Activated CD4-positive, CD25-positive, alpha-beta regulatory T cell (primary cell): ENCODE measurements at places on chromosomes 4 and X.

- no peak for DNase-seq
These were observed 22.4 kb downstream of the TLR2 start for GRCh38 chr4:153706519-153706918.

DNA sequence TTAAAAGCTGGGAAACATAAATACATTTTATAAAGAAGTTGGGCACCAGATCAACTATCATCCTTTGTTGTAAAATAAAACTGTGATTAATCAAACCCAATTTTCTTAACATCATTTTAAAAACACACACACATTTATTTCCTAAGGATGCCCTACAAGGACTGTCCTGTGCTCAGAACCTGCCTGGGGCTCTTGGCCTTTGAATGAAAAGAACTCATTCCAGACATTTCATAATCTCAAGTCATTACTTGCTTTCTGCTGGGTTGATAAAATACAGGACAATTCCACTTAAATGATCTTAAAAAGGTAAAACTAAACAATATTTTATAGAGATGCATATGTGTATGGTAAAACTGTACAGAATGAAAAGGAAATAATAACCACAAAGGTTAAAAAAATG is 2.8 kb downstream of the SH3D19 start:
- no peak for DNase-seq

GRCh38 chr4:4394644-4395043 is 7.7 kb downstream of the NSG1 start:
- no peak for DNase-seq

- no peak for DNase-seq
These were observed 73.2 kb downstream of the SH3KBP1 start for GRCh38 chrX:19814240-19814639.

DNA sequence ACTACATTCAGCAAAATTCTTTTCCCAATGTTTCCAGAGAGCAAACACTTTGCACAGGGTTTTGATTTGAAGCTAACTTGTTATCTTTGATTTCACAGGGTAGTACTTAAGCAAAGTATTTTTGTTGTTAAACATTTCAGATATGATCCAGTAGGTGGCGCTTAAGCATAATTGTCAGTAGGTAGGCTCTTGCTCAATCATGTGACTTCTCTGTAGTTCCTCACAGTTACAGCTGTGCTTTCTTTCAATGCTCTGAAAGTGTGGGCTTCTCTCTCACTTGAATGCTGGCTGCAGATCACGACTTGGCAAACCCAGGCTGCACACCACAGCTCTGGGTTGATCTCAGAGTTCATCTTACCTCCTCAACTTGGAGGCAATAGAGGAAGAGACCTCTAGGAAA is 1016.5 kb downstream of the SH3BGRL start:
- DNase-seq, result no peak

DNA sequence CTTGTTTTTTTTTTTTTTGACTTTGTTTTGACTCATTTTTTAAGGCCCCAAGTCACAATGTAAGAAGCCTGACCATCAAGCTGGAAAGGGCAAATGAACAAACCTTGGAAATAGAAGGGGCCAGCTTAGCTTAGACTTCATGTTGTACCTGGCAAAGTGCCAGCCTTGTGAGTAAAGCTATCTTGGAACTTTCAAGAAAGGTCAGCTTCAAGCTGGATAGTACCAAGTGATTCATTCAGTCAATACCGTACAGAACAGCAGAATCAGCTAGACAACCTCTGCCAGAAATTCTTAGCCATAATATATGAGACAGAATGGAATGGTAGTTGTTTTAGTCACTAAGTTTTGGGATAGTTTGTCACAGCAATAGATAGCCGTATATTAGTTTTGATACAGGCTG is 1492.2 kb upstream of the TENM3 start:
- no peak for DNase-seq

DNA sequence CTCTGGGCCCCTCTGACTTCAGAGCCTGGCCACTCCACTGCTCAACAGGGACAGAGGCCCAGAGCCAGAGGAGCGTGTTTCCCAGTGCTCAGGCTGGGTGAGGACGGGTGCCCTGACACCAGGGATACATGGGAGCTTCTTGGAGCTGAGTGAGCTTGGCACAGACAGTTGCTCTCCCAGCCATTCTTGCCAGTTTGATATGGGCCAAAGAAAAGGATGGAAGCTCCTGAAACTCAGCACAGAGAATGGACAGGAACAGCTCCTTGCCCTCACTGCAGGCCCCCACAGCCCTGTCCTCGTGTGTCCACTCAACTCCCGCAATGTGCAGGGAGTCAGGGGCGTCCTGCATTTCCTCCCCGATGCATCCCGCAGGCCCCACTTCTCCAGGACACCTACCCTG is 38.8 kb downstream of the NSG1 start:
- DNase-seq, result no peak

DNA sequence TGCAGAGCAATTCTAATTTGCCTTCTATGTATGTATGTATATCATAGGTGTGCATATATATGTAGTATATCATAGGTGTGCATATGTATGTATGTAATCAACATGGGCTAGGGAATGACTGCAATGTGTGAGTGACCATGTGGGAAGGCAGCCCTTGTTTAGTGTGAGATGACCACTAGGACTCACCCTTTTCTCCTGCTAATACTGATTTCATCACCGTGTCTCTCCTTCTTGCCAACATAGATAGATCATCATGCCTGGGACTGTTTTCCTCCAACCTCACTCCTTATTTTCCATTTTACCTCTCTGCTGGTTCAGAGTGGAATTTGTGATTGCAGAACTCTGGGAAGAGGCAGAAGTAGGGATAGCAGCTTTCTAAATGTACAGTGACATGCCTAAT is 63.6 kb upstream of the SFRP2 start:
- DNase-seq, result no peak

- DNase-seq, result no peak
These were observed 343.7 kb upstream of the TRAM1L1 start for GRCh38 chr4:117429061-117429460.

DNA sequence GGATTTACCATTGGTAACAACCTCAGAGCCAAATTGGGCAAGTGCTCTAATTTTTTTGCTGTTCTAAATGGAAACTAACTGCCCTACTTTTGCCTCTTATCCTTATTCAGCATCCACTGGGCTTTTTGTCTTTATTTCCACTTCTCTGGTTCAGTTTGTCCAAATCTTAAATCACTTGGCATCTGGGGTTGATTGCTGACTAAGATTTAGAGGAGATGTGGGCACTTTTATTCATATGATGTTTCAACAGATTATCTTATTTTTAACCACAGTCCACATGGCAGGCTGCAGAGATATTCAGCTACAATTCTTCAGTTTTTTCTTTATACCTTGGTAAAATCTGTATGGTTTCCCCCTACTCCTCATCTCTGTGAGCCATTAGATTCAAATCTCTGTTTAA is 1161.4 kb upstream of the PCDH7 start:
- DNase-seq, result no peak

DNA sequence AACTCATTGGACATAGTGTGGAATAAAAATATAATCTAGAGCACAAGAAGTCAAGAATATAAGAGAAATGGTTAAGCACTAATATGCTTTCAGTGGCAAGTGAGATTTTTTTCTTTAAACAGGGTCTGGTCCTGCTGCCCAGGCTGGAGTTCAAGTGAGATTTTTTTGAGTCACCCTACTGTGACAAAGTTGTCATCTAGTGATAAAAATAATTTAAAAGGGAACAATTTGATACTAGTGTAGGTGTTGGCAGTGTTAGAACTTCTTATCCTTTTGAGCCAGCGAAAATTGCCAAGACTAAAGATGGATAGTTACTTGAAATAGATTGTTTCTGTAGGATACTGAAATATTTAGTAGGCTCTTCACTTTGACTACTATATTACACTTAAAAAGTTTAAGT is 67.9 kb upstream of the TECRL start:
- no peak for DNase-seq

- DNase-seq, result no peak
These were observed 7.2 kb upstream of the DDX60L start for GRCh38 chr4:168487282-168488035.

DNA sequence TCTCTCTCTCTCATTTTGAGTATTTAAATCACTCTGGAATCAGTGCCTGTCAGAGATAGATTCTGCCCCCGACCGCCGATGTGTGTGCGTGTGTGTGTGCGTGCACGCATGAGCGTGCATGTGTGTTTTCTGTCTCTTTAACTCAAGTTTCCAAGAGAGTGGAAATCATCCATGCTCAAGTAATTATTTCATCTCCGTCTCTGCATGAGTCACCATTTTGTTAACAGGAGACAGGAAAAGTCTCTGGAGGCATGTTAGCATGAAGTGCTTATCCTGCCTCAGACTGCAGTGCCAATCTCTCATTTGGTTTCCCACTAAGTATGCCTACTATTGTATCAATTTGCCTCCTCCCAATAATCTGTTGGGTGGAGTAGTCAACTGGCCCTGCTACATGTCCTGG is 182.9 kb upstream of the NHS start:
- no peak for DNase-seq

DNA sequence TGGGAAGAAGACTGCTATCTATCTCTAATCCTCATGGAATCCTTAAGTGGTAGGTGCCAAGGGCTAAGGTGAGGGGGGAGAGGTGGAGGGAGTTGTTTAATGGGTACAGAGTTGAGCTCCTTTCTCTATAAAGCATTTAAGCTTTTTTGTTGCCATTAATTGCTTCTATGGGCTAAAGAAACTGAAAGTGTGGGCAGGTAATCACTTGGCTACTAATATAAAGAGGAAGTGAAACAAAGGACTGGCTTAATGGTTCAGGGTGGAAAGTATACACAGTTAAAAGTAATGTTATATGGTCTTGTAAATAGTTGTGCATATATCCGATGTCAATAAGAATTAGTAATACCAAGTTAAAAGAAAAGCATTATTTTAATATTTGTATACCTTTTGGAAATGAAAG is 83.9 kb downstream of the POLA1 start:
- no peak for DNase-seq

DNA sequence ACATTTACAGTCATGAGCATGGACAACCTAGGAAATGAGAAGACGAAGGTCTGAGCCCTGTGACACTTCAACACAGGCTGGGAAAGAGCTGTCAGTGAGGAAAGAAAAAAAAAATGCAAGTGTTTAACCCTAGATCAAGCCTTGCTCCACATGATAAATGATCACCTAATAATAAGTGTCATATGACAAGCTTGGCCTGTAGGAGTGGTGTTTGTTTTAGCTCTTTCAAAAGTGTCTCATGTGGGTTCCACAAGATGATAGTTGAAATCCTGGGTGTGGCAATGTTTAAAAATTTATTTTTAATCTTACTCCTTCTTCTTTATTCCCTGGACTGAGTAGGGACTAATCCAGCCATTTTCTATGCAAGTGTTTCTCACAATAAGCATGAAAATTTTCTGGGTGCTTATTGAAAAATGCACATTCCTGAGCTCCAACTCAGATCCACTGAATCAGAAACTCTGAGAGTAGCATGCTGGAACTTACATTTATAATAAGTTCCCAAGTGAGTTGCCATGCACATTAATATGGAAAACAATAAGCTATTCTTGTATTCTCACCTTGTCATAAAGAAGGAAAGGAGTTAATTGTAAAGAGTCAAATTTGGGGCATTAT is 138.3 kb downstream of the AREG start:
- DNase-seq, result no peak

GRCh38 chrX:23742697-23743622 is at the start of gene ACOT9:
Gene ACOT9, minus strand, starts transcription at chrX:23743276. Its CDS starts 132 bp downstream, at chrX:23743144.
- DNase-seq, result peak; percentile 18

- DNase-seq, result no peak
These were observed 279.6 kb downstream of the CFAP299 start for GRCh38 chr4:80615099-80615498.

DNA sequence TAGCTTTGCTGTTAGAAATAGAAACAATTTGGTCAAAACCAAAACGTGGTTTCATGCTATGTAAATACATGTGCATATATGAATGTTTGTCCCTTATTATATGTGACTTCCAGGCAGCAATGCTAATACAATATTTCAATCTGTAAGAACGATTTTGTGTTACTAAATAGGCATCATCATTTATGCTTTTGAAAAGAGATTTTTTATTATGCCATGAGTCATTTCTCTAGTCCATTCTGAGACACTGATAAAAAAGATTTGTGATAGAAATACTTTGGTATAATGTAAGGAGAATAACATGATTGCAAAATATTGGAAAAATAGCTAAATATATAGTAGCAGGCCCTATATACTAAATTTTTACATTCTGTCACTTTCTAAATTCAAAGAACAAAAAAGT is 28.9 kb downstream of the SYNPO2 start:
- no peak for DNase-seq

DNA sequence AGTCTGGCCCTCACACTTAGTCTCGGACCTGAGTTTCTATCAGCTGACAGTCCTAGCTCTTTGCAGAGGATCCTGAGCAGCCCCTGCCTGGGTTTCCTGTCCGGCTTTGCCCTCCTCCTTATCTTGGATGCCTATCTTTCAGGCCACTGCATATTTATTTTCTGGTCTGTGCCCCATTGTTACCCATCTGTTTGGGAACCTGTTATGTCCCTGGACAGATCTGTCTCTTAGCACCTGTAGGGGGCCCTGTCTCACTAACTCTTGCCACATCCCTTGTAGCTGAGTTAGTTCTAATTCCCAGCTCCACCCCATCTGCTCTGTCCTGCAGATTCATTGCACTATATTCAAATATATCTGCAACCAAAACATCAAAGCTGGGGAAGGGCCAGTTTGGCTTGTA is 514.9 kb upstream of the LCORL start:
- DNase-seq, result no peak

DNA sequence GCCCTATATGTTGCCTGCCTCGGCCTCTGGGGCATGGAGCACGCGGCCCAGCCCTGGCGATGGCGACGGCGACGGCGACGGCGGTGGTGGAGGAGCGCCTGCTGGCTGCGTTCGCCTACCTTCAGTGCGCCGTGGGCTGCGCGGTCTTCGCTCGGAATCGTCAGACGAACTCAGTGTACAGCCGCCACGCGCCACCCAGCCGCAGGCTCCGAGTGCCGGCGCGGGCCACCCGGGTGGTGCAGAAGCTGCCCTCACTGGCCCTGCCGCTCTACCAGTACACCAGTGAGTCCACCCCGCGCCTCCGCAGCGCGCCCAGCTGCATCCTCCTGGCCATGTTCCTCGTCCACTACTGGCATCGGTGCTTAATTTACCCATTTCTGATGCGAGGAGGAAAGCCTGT is 83.7 kb upstream of the F9 start:
- no peak for DNase-seq

- DNase-seq, result no peak
These were observed 253.7 kb upstream of the ANXA10 start for GRCh38 chr4:167838686-167839085.

DNA sequence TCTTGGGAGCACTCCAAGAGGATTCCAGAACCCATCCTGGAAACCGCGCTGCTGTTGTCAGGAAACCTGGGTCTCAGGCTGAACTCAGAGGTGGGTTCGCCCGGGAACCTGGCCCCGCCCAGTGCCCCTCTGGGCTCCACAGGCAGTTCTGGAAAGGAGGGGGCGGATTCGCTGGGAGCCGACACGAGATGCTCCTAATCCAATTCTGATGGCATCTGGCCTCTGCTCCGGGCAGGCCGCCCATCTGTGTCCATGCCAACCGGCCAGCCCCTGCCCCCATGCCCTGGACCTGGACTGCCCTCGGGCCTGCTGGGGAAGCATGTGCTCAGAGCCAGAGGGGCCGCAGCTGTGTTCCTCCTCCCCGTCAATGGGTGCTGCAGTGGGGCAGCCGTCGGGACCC is 21.0 kb downstream of the ATP2B3 start:
- DNase-seq, result no peak

GRCh38 chr4:114599903-114600552 is 1.4 kb downstream of the UGT8 start:
- DNase-seq, result no peak
